ENCODE measurements at places on chromosomes 16 and 17.

GRCh38 chr17:42026857-42027589, 7.1 kb downstream of the NKIRAS2 start:
- DNase-seq, result no peak

- no peak for DNase-seq
Observed at GRCh38 chr17:30476726-30477082, 504 bp upstream of the GOSR1 start.

- no peak for DNase-seq
Observed at GRCh38 chr16:68386628-68387027, 61.7 kb downstream of the SMPD3 start.

GRCh38 chr17:80921159-80921558, 70.5 kb upstream of the CHMP6 start:
- DNase-seq, result no peak

DNA sequence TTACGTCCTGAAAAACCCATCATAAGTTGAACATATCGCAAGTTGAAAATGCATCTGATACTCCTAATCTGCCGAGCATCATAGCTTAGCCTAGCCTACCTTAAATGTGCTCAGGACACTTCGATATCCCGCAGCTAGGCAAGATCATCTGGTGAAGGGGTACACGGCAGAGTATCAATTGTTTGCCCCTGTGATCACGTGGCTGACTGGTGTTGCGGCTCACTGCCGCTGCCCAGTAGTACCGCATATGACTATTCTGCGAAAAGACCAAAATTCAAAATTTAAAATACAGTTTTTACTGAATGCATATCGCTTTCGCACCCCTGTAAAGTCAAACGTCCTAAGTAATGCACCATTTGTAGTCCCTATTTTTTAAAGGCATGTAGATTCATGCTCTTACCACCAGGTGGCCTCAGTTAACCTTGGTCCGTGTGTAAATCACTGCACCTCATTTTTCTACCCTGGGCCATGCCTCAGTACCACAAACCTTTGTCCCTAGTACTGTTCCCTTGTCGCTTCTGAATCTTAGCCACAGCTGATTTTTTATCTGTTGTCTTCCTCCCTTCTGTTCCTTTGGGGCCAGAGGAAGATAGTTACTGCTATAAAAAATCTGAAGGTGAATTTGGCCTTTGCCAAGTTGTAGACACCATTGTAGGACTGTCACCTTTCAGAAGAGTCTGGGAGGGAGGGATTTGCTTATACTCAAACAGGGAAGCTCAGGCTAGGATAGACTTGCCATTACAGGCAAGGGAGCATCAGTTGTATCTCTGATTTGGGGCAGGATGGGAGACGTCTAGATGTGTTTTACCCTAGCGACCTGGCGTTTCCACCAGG, 34.4 kb downstream of the WWP2 start:
- no peak for DNase-seq

DNA sequence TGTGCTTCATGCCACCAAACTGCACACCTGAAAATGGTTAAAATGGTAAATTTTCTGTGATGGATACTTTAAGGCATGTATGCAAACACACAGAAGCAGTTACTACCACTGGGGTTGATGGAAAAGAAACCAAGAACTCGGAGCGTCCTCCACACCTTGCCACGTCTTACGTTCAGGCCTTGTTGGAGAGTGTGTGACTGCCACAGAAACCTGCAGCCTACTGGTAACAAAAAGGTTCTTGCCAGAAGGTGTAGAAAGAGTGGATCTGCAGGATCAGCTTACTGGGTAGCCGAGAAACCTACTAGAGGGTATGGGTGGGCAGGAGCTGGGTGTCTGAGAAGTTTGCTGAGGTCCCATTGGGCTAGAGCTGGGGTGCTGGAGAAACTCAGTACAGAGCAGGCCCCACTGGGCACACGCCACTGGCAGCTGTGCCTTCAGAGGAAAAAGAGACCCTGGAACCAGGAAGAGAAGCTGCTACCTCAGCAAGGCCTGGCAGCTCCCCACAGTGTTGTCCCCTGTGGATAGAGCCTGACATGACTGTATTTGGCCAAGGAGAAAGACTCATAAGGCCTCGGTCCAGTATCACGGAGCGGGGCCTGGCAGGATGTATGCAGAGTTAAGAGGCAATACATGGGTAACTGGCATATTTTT, 204.6 kb downstream of the SEC14L1 start:
- DNase-seq, result no peak

DNA sequence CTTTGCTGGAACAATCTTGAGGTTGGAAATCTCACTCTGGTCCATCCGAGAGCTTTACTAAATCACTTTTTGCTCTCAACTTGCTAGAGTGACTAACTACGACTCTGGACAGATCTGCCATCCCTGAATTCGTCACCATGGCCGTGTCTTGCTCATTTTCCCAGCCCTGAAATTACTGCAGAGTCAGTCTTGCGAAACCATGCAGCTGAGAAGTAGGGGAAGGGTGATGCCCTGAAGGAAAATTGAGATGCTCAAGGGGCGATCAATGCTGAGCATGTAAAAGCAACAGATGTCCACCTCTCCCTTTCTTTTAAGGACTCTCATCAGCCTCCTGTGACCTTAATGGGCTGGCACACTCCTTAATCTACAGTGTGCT, 18.8 kb downstream of the PCTP start:
- DNase-seq, result peak; percentile 36

- DNase-seq, result no peak
Observed at GRCh38 chr17:62678214-62678919, 50.9 kb downstream of the MRC2 start.

DNA sequence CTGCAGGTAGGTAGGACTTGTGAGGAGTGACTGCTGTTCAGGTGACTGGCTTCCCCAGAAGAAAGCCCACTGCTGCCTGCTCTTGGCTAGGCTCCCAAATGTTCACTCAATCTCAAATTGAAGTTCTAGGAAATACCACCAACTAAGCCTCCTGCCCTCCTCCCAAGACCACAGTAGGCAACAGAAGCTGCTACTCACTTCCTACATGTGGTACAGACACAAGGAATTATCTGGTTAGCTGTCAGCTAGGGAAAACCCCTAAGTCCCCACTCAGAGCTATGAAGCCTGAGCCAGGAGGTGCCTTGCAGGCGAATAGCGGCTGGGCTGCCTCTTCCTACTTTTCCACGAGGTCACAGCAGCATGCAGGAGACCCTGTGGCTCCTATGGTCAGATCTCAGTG, 4.9 kb downstream of the FBXO39 start:
- DNase-seq, result no peak

DNA sequence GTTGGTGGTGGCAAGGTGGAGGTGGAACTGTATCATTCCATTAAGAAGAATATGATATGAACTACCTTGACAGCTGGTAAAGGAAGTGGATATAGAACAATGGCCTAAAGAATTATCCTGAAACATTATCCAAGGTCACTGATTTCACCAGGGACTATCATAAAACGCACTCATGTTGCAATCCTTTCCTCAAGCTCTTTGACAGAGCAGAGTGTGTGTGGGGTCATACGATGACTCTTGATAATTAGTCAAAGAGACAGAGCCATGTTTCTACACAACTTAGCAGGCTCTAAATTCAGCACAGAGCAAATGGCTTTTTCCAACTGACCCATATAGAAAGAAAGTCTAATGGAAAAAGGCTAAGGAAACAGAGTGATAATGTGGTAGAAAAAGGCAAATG, 126.4 kb upstream of the ANKFN1 start:
- DNase-seq, result no peak

GRCh38 chr17:57536289-57536688, 208.8 kb downstream of the CCDC182 start:
- DNase-seq, result no peak

DNA sequence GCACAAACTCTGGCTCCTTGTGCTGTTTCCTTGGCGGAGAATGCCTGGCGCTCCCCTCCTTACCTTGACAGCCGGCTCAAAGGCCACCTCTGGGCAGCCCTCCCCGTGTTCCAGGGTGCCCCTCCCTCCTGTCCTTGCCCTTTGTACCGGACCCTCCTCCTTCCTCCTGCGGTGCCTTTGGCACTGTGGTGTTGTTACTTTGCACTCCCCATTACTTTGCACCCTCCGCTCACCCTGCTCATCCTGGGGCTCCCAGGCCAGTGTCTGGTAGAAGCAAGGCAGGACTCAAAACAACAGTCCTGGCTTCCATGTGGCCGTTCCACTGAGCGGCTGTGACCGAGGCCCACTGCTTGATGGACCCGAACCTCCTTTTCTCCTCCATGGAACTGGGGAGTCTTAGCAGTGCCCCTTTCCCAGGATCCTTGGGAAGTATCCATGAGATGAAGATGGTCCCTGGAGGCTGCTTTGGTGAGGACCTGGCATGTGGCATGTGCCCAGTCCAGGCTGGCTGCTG, 147.8 kb downstream of the CMIP start:
- no peak for DNase-seq

- no peak for DNase-seq
Observed at GRCh38 chr17:48734333-48735061, 5.9 kb upstream of the HOXB13 start.

GRCh38 chr16:86962913-86963312, 354.3 kb downstream of the C16orf95 start:
- no peak for DNase-seq

GRCh38 chr16:83906683-83907082, 7.8 kb downstream of the MLYCD start:
- DNase-seq, result no peak

- no peak for DNase-seq
Observed at GRCh38 chr16:71297341-71297634, 8.1 kb upstream of the CMTR2 start.

DNA sequence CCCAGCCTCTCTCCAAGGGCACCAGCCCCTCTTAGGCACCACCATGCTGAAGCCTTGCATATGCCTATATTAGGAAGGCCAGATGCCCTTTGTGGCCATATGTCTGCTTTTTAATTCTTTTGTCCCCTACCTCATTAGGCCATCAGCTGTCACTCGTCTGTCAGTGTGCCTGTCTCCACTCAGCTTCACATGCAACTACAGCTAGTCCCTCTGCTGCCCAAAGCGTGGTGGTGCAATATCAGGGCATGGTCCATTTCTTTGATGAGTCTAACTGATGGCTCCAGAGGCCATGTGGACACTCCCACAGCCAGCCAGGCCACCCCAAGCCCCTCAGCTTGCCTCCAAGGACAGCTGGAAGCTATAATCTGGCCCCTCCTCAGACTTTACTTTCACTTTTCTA, 36.3 kb downstream of the MYO18A start:
- DNase-seq, result no peak

- DNase-seq, result no peak
Observed at GRCh38 chr16:24776501-24777220, 47.2 kb downstream of the TNRC6A start.

DNA sequence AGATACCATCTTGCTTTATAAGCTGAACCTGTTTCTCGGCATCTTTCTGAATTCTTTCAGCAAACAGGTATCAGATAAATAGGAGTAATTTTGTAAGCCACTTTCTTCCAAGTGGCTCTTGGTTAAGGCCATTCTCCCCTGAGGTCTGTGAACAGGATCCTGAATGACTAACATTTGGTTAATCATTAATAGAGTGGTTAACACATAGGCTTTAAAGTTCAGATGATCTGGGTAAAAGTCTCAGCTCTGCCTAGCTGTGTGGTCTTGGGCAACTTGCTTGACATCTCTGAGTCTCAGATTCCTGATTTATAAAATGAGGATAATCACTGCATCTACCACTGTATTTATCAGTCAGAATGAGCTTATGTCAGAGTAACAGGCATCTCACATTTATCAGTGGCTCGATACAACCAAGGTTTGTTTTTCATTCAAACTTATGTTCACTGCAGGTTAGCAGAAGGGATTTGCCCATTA, 44.4 kb upstream of the ANKFN1 start:
- no peak for DNase-seq

- DNase-seq, result no peak
Observed at GRCh38 chr17:18044609-18045008, 5.4 kb downstream of the GID4 start.

GRCh38 chr17:35116845-35117244, 2.8 kb downstream of the RAD51D start:
- DNase-seq, result no peak

DNA sequence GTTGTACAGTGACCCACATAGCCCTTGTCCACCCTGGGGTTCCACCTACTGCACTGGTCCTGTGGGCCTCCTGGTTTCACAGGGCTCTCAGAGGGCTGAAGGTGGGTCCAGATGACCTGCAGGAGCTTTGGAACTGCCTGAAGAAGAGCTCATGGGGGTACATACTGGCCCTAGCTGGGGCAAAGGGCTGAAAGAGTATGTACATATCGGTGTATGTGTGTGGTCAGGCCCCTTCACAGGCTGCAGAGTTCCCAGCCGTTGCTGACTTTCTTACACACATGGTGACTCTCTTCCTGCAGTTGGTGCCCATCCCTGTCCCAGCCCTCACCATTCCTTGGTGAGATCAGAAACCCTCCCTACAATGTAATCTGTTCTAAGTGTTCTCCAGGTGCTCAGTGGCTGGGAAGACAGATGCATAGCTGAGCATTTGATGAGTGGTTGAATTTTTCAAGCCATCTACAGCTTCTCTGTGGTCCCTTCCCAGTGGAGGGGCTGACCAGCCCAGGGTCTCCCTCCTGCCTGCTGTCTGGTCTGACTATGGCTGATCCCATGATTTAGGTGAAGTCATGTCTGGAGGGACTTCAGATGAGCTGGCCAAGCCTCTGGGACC, 2.4 kb upstream of the NFATC3 start:
- DNase-seq, result no peak

DNA sequence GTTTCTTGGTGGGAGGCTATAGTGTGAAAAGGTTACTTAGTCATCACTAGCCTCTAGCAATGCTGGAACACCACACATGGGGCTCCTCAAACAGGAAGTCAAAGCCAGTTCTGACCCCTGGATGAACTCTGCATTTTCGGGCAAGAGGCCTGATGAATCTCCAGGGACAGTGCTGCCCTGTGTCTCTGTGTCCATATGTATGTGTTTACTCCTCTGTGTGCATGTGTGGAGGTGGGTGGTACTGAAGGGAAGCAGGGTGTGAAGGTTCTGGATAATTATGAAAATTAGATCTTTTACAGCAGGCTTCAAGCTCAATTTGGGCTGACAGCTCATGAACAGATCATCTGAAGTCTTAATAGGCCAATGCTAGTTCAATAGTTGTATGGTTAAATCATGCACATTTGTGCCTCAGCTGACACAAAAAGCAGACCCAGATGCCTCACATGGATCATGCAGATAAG, 133.6 kb downstream of the SNX11 start:
- peak; percentile 34 for DNase-seq

DNA sequence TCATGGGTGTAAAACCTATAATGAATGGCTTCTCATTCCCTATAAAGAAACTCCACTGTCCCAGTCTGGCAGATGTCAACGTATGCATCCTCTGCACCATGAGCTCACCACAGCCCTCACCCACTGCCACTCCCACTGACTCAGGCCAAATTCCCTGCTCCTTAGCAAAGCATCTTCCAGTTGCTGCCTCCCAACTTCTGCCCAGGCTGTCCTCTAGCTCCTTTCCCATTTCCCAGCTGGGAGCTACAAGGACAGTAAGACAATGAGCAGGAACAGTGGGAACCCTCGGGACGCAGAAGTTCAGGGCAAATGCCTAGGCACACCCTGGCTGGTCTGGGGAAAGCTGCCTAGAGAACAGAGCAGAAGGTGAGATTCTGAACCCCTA, 9.1 kb upstream of the THAP11 start:
- DNase-seq, result no peak

DNA sequence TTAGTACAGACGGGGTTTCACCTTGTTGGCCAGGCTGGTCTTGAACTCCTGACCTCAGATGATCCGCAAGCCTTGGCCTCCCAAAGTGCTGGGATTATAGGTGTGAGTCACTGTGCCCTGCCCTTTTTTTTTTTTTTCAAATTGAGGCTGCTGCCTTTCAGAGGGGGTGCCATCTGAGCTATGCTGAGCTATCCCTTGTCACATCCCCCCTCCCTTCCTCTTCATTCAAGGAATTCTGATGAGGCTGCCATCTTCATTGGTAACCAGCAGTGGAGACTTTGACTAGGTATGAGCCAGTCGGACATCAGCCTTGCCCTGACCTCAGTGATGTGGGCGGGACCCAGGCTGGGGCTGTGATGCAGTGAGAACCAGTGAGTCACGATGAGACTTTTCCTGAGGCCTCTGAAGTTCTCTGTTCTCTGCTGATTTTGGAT, 24.4 kb upstream of the GPT2 start:
- DNase-seq, result no peak
